ENCODE measurements at places on chromosomes 11 and 22. TPM values are rescaled to one million over a fixed set of nuclear protein-coding genes. Genes with fewer than 3 reads are reported as not detected.

GRCh38 chr11:46855167-46855566, 9.1 kb upstream of the CKAP5 start:
- no peaks in the 10 kb centered on the region for H3K4me1 ChIP-seq
- no peak overlapping the region for H3K27ac ChIP-seq
- H3K27me3 ChIP-seq = no peaks in the 10 kb centered on the region
- H3K4me3 ChIP-seq = no peak overlapping the region

- H3K36me3 ChIP-seq = no peaks in the 10 kb centered on the region
- H3K4me1 ChIP-seq = peaks cover 25% of the 10 kb centered on the region
- DNase-seq = peak; percentile 90
- H3K27me3 ChIP-seq = no peaks in the 10 kb centered on the region
- no peak overlapping the region for H3K4me3 ChIP-seq
- peak overlapping the region; percentile 88 for H3K27ac ChIP-seq
Measured at GRCh38 chr22:26681395-26681821, 24.0 kb downstream of the MIAT start.

DNA sequence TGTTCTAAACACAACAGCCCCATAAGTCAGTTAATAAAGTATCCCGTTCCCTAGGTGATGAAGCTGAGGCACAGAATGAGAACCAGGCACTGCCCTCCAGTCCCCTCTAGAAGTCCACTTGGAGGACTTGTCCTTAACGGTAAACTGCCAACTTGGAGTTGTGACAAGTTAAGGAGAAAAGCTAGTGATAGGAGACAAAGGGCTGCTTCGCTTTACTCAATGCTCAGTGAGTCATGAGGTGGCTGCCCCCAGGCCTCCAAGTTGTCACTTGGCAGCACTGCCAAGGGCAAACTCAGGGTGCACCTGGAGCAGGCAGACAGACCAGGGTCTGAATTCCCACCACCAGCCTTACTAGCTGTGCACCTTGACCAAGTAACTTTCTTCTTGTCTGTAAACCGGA, 13.5 kb downstream of the SLC43A1 start:
- no peaks in the 10 kb centered on the region for H3K36me3 ChIP-seq
- H3K4me3 ChIP-seq = no peak overlapping the region
- DNase-seq = no peak
- no peak overlapping the region for H3K27ac ChIP-seq
- peaks cover 31% of the 10 kb centered on the region for H3K4me1 ChIP-seq

The SLC37A2 gene
- total RNA-seq = 1.0 TPM

The GAL3ST1 gene
- total RNA-seq = 13.3 TPM

Data from GM23338 (cell line).